Spinal cord (tissue), 10 donors: ENCODE measurements at places on chromosomes 1 and 21.

DNA sequence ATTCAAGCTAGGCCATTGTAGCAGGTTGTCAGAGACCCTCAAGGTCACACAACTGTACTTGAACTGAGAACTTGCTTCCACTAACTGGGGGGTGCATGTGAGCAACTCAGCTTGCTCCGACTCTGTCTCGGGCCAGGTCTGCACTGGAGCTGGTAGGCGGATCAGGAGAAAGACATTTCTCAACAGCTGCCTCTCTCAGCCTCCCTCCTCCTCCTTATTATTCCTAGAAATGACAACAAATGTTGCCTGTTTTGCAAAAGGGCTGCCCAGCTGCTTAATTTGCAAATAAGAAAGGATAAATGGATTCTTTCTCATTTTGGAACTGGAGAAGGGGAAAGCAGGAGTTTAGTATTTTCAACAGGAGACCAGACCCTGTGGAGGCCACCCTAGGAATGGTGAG is 140.5 kb downstream of the RHOU start:
- no peak overlapping the region for H3K4me3 ChIP-seq
- no peak overlapping the region for H3K27ac ChIP-seq
- no peaks in the 10 kb centered on the region for H3K27me3 ChIP-seq
- H3K36me3 ChIP-seq: no peaks in the 10 kb centered on the region
- H3K4me1 ChIP-seq: peaks cover 8% of the 10 kb centered on the region

GRCh38 chr1:119329541-119330461 is 38.8 kb upstream of the HAO2 start:
- H3K36me3 ChIP-seq: no peaks in the 10 kb centered on the region
- H3K27ac ChIP-seq: no peak overlapping the region
- peaks cover 31% of the 10 kb centered on the region for H3K4me1 ChIP-seq
- no peak for DNase-seq
- H3K4me3 ChIP-seq: no peak overlapping the region

DNA sequence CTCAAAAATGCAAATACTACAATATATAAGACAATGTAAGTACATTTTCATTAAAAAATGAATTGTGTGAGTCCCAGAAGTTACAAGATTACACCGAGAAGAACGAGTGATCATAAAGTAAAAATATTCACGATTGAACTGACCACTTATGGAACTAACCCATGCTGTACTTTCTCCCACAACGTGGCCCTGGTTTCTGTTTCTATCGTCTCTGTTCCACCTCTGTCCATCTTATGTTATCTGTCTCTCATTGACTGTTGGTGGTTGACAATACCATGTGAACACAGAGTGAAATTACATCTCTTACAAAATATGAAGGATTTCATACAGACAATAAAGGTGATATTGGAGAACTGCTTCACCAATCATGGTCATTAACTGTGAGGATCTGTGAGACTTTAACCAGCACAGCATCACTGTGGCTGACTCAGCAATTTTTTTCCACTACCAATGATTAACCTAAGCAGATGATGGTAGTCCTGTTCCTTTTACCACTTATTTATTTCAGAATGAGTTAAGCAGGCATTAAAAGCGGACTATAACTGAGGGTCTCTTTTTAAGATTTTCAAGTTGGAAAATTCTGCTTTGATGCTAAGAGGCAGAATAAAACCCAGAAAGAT is 165.1 kb downstream of the TGFB2 start:
- H3K27me3 ChIP-seq: no peaks in the 10 kb centered on the region
- no peaks in the 10 kb centered on the region for H3K36me3 ChIP-seq
- H3K4me3 ChIP-seq: no peak overlapping the region
- H3K4me1 ChIP-seq: no peaks in the 10 kb centered on the region

GRCh38 chr1:164971921-164972415 is 384.5 kb downstream of the LMX1A start:
- H3K4me3 ChIP-seq: no peak overlapping the region
- H3K4me1 ChIP-seq: no peaks in the 10 kb centered on the region
- H3K36me3 ChIP-seq: no peaks in the 10 kb centered on the region
- no peak for DNase-seq
- H3K27ac ChIP-seq: no peak overlapping the region
- H3K27me3 ChIP-seq: no peaks in the 10 kb centered on the region

- H3K27ac ChIP-seq: no peak overlapping the region
- H3K4me1 ChIP-seq: peaks cover 16% of the 10 kb centered on the region
- no peak for DNase-seq
- no peaks in the 10 kb centered on the region for H3K27me3 ChIP-seq
These were observed 13.0 kb downstream of the LSS start for GRCh38 chr21:46215436-46216131.

DNA sequence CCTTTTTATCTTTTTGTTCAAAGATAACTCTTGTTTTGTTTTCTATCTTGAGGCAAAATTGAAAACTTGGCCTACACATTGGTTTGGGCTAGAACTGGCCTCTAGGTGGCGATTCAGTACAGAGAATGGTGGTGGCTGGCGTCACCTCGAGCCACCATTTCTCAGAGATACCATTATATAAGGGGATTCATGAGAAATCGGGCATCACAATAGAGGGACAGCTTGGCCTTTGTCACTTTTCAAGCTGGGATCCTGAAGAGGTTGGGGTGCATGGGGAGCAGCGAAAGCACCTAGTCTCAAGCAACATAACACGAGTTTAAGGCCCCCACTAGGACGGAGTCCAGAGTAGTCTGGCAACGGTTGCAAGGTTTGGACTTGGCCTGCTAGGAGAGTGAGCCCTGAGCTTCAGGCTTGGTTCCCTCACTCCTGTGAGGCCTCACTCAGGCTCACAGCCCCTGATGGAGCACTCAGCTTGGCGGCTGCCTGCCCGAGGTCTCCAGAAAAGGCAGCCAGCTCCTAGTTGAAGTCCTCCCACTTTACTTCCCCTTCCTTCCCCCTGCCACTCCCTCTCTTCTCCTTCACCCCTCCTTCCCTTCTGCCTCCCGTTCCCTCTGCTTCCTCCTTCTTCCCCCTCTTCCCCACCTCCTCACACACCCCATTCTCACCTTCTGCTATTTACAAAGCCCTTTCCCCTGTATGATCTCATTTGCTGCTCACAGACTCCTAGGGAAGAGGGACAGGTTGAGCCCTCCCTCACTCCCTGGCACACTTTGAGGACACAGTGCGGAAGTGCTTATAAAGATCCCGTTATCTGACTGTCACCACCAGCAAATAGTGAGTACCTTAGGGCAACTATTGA is 67.8 kb downstream of the LRIG2 start:
- H3K4me1 ChIP-seq: peaks cover 8% of the 10 kb centered on the region
- no peak overlapping the region for H3K27ac ChIP-seq
- no peak overlapping the region for H3K4me3 ChIP-seq
- peak; percentile 95 for DNase-seq
- no peaks in the 10 kb centered on the region for H3K36me3 ChIP-seq

- H3K36me3 ChIP-seq: no peaks in the 10 kb centered on the region
- H3K4me3 ChIP-seq: peak overlapping the region; percentile 17
- peaks cover 26% of the 10 kb centered on the region for H3K4me1 ChIP-seq
- no peak for DNase-seq
- H3K27me3 ChIP-seq: no peaks in the 10 kb centered on the region
These were observed 14.2 kb upstream of the SLC44A3 start for GRCh38 chr1:94805912-94806311.

DNA sequence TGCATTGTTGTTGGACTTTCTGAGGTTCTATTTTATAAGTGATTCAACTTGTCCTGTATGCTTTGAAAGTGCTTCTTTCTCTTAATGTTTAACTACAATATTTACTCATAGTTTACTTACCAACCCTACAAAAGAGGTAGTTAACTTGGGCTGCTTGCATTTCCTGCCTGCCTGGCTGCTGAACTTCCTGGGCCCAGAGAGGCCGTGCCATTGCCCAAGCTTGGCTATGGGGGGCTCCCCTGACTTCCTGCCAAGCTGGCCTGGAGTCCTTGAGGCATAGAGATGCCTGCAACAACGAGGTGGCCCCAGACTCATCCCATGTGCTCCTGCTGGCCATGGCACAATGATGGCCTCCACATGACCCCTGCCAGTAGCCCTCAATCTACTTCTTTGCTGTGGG is 361.6 kb upstream of the PLD5 start:
- peaks cover 5% of the 10 kb centered on the region for H3K4me1 ChIP-seq
- no peak for DNase-seq
- no peak overlapping the region for H3K4me3 ChIP-seq
- no peaks in the 10 kb centered on the region for H3K36me3 ChIP-seq
- no peaks in the 10 kb centered on the region for H3K27me3 ChIP-seq
- H3K27ac ChIP-seq: no peak overlapping the region

DNA sequence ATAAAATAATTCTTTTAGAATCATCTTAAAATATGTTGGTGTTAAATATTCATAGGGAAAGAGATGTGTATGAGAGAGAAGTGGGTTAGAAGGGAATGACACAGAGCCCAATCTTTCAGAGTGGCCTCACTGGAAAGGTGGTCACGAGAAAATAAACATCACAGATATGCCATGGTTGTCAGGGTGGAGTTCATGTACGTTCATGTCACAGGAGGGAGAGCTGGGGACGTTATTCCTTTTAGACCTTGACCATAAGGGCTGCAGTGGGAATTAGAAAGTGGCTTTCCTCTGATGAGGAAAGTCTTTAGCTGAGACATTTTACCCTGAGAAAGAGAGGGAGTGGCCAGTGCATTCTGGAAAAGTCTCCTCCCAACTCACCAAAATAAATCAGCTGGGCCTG is 90.6 kb upstream of the TNR start:
- H3K36me3 ChIP-seq: no peaks in the 10 kb centered on the region
- H3K4me3 ChIP-seq: no peak overlapping the region
- H3K27me3 ChIP-seq: no peaks in the 10 kb centered on the region
- DNase-seq: no peak
- H3K27ac ChIP-seq: no peak overlapping the region
- no peaks in the 10 kb centered on the region for H3K4me1 ChIP-seq

DNA sequence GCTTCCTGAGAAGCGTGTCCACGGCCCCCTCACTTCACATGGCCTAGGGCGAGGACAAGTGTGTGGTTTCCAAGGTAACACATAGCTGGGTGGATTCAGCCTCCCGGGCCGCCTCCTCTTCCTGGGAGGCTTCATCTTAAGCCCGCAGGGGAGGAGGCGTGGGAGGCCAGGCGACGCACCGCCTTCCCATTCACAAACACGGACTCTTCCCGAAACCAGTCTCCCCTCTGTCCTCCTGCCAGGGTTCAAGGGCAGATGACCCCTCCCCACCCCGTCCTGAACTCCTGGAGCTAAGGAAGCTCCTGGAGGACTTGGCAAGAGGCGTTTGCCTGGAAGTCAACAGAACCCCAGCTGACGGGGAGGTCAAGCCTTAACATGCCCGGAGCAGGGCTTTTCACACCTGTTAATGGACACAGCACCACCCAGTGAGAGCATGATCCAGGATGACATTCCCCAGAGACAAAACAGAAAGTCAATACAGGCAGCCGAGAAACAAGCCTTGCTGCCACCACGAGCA is 56.7 kb downstream of the KCNN3 start:
- H3K27ac ChIP-seq: peak overlapping the region; percentile 4
- H3K4me1 ChIP-seq: peaks cover 51% of the 10 kb centered on the region
- peaks cover 11% of the 10 kb centered on the region for H3K36me3 ChIP-seq
- peak; percentile 40 for DNase-seq

GRCh38 chr1:212641956-212642355 is 33.4 kb downstream of the ATF3 start:
- peaks cover 3% of the 10 kb centered on the region for H3K27me3 ChIP-seq
- peaks cover 3% of the 10 kb centered on the region for H3K4me1 ChIP-seq
- no peaks in the 10 kb centered on the region for H3K36me3 ChIP-seq
- H3K27ac ChIP-seq: no peak overlapping the region
- H3K4me3 ChIP-seq: no peak overlapping the region
- no peak for DNase-seq

- H3K4me3 ChIP-seq: no peak overlapping the region
- H3K27ac ChIP-seq: no peak overlapping the region
- H3K4me1 ChIP-seq: no peaks in the 10 kb centered on the region
- DNase-seq: no peak
- no peaks in the 10 kb centered on the region for H3K27me3 ChIP-seq
- H3K36me3 ChIP-seq: no peaks in the 10 kb centered on the region
These were observed 547.3 kb upstream of the B3GALT2 start for GRCh38 chr1:193733674-193734073.

GRCh38 chr1:31183927-31184554 is 55.6 kb downstream of the NKAIN1 start:
- no peak overlapping the region for H3K4me3 ChIP-seq
- DNase-seq: peak; percentile 67
- H3K27me3 ChIP-seq: no peaks in the 10 kb centered on the region
- peaks cover 19% of the 10 kb centered on the region for H3K4me1 ChIP-seq

DNA sequence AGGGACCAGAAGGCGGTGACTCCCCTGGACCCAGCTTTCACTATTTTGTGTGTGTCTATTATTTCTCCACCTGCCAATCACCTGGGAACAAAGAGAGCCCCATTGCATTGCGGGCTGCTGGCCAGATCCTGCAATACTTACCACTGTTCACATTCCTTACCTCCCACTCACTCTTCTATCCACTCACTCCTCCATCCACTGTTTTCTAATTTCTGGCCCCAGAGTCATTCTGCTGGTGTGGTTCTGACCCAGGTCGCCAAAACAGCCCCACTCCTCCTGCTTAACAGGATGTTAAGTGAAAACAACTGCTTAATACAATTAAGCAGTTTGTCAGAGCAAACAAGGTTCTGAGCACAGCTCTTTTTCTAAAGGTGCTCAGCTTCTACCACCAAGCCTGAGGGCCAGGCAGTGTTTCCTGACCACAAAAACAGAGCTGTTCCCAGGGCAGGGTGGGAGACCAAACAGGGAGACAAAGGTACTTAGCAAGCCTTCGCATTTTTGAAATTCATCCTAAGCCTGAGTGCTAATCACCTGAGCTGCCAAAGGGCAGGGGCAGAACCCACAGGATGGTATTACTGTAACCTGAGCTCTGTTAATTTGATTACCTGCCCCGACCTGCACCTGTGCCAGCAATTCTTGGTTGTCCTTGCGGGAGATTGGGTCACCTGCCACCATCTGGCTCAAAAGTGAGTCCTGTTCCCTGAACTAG is 38.5 kb upstream of the EFCAB14 start:
- H3K27ac ChIP-seq: no peak overlapping the region
- H3K4me3 ChIP-seq: no peak overlapping the region
- no peaks in the 10 kb centered on the region for H3K27me3 ChIP-seq
- no peaks in the 10 kb centered on the region for H3K36me3 ChIP-seq
